ENCODE measurements at places on chromosomes 3 and 15.

GRCh38 chr15:74821091-74821789 is 5.2 kb upstream of the CPLX3 start:
- DNase-seq = no peak

GRCh38 chr3:43183456-43183855 is 77.6 kb upstream of the POMGNT2 start:
- no peak for DNase-seq

- no peak for DNase-seq
Measured at GRCh38 chr15:61227269-61227949, 1.7 kb downstream of the RORA start.

DNA sequence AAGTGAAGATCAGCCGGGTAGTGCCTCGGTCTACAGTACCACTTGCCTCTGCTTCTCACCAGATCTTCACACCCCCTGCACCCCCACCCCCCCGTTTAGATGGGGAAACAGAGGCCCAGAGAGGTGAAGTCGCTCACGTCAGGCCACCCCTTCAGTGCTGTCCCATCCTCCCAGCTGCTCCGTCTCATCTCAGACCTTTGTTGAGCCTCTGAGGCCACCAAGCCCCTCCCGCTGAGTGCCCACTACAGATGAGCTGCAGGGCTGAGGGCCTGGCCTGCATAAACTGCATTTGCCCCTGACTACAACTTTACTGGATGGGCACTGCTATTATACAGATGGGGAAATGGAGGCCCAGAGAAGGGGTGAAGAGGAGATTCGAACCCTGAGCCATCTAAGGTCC is 35.8 kb downstream of the ADAMTS7 start:
- DNase-seq = no peak

DNA sequence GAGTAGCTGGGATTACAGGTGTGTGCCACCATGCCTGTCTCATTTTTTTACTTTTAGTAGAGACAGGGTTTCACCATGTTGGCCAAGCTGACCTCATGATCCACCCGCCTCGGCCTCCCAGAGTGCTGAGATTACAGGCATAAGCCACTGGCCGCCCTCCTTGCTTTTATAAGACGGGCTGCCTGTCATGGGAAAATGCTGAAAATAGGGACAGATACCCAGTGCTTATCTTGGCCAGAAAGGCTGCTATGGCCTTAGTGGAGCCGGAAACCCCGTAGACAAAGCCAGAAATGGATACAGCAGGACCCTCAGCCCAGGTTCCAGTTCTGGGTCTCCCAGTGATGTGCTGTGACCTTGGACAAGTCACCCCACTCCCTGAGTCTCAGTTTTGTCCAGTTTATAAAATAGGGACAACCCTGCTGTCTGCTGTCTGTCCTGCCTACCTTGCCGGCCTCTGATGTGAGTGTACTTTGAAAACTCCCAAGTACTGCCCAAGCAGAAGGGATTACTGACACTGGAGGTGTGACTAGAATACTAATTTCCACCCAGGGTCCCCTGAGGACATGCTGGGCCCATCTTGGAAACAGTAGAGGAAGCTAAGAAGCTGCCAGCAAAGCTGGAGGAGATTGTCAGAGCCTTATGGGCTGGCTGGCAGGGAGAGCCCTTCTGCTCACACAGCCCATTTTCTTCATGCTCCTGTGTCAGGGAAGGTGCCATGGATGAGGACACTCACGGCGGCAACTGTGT is 59.6 kb downstream of the BDH1 start:
- DNase-seq = no peak

DNA sequence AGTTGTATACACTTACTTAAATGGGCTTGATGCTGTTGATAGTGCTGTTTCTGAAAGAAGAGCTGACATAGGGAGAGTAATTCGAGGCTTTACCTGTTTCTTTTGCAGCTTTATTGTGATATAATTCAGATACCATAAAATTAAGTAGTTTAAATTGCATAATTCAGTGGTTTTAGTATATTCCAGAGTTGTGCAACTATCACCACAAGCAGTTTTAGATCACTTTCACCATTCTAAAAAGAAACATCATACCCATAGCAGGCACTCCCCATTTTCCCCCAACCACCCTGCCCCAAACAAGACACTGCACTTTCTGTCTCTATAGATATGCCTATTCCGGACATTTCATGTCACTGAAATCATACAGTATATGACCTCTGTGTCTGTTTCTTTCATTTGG is 98.5 kb downstream of the MTHFS start:
- DNase-seq = no peak

GRCh38 chr3:131329774-131330173 is 51.8 kb upstream of the NUDT16 start:
- DNase-seq = no peak

DNA sequence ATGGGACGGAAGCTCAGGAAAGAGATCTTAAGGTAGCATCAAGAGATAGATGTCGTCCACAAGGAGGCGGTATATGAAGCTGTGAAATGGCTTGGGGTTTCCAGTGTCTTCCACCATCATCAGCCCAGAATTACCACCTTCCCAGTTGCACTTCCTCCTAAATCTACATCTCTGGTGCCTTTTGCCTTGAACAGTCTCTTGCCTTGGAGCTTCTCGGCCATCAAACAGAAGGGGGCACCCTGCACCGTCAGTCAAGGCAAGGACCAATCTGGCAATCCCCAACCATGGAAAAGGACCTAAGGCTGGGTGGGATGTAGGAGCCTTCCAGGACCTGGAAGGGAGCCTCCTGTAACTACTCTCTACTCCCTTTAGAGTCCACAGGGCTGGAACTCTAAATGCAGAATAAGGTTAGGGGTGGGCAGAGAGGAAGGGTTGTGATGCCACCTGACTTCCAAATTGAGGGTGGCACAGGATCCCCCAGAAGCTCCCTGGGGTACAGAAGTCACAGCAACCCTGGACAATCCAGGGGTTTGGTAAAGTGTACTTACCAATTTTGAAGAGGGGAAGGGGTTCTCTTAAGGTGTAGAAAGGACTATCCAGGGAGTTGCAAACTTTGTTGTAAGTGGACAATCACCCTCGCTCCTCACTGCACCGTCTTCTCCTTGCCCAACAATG is 1.0 kb upstream of the RYR3 start:
- DNase-seq = no peak

GRCh38 chr3:73432023-73432705 is 192.6 kb downstream of the PDZRN3 start:
- DNase-seq = no peak

DNA sequence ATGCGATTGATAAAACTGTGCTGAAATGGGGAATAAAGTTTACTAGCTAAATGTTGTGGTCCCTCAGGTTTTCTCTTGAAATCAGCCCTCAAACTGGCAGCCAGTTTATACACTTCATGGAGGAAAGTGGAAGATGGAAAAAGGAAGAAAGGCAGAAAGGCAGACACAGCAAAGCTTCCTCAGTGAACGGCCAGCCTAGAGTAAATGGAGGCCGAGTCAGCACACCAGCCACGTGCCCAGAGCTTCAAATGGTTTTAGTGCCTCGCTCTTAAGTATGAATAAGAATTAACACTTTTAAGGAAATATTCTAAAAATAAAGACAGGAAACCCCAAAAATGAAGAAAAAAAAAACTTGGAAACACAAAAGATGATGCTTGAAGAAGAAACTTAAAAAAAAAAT is 48.3 kb downstream of the GNB4 start:
- DNase-seq = no peak

DNA sequence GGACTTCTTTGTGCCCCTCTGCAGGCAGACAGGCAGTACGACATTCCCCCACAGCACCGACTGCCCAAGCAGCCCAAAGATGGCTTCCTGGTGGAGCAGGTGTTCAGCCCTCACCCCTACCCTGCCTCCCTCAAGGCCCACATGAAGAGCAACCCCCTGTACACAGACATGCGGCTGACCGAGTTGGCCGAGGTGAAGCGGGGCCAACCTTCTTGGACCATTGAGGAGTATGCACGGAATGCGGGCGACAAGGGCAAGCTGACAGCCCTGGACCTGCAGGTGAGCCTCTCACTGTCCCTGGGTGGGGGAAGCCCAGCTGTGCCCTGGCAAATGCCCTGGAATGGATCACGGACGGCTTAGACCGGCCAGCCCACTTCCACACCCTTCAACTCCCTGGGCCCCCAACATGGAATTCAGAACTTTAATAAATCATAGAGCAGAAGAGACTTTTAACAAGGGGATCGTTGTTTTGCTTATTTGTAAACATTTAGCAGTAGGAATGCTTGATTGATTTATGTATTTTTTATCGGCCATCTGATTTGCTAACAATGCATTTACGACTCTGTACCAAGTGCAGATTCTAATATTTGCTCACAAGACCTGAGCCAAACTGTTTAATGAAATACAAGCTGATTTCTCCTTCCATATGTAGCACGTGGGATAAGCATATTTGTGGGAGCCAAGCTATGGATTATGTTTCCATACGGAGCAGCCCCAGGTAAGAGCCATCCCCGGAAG is 31.1 kb downstream of the MINAR1 start:
- no peak for DNase-seq

All from AG04450 (cell line).